ENCODE measurements at places on chromosomes 6 and 20.
A peak's percentile ranks its signal among the peaks of the same experiment; 100 is the strongest.

DNA sequence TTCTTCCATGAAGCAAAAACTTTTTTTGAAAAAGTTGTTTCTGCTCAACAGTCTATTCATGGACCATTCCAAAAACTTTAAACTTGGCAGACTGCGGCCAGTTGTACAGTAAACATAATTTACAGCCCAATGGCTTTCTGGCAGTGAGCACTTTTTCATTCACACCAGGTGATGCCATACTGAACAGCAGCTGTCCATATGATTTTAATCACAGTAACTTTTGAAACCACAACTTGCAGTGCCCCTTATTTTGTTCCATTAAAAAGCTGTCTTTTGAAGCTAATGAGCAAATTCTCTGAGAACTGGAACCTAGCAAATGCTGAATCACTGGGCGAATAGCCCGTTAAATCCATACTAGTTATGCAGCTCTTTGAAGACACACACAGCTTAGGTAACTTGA lies 576.6 kb downstream of the PTPRT start:
- no peak for DNase-seq

DNA sequence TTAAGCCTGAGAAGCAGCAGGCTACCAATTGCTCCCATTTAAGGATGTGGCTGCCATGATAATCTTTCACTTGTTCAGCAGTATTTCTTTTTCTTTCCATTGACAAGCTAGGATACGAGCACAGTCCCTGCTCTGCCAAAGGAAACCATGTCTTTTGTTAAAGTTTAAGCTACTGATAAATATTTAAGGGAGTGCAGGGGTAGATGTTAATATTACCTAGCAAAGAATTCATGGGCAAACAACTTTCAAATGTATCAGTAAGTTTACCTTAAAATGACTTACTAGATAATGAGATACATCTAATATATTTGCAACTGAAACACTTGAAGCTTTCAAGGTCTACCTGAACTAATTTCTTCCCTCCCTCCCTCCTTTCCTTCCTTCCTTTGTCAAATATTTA lies 77.3 kb downstream of the OPN5 start:
- no peak for DNase-seq

DNA sequence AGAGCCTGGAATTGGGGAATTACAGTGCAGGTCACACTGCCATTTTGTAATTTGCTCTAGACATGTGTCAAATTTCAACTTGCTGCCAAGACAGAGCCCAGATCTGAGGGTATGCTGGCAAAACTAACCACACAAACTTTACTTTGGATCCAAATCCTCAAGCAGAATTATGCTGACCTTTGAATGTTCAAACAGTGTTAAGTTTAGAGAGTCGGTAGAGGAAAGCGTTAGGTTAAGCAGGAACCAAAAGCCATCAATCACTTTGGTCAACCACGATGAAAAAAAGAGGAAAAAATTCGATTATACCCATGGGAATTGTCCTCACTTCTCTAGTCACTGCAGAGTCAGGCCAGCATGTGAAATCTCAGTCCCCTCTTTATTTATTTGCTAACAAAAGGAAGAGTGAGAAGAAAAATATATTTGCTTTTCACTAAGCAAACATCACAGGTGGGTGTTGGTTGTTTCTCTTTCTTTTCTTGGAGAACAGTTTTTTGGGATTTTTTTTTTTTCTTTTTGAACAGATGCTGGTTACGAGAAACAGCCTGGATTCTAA lies 105.1 kb upstream of the ADGRF1 start:
- no peak for DNase-seq

GRCh38 chr6:143941852-143942627 lies 66.0 kb downstream of the PLAGL1 start:
- DNase-seq: peak; percentile 15

GRCh38 chr20:40016392-40016791 lies 672.6 kb downstream of the MAFB start:
- no peak for DNase-seq

- no peak for DNase-seq
Measured at GRCh38 chr6:123089226-123089625, 93.2 kb downstream of the CLVS2 start.

- no peak for DNase-seq
Measured at GRCh38 chr20:53609491-53610445, 16.1 kb upstream of the ZNF217 start.

Measured in fibroblast of skin of left biceps (primary cell).